ENCODE measurements at places on chromosomes 6 and 20.

DNA sequence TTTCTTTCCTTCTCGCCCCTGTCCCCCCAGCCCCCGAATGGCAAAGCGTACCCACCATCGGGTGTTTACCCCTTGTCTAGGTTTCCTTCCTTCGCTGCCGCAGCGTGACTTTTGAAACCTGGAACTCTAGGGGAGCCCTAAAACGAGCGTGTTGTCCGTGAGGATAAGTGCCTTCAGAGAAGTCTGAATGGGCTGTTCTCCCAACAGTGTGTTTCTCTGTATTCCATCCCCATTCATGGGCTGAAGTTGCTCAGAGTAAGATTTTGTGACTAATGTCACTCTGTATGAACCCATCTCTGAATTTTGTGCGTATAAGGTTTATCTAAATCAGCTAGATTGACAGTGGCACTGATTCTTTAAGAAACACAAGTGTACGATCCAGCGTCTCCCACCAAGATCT, 949 bp downstream of the MACROD2 start:
- no peak for DNase-seq

DNA sequence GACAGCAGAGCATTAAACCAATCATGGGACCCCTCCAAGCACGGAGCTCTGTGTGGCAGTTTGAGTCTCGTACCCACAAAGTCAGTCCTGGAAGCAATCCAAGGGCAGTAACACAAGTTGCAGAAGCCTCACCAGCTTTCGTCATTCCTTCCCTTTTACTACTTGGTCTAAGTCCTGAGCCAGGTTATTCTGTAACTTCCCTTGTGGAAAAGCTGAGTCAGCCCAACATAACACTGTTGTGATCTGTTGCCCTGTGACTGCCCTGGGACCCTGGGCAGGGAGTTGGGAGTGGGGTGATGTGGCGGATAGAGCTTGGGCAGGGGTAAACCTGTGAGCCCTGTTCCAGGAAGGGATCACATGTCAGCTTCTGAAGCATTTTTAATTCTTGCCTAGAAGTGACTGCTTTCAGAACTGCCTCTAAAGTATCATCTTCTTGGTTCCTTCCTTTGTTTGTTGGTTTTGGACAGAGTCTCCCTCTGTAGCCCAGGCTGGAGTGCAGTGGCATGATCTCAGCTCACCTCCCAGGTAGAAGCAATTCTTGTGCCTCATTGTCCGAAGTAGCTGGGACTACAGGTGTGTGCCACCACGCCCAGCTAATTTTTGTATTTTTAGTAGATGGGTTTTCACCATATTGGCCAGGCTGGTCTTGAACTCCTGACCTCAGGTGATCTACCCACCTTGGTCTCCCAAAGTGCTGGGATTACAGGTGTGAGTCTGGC, 183.7 kb upstream of the JAG1 start:
- no peak for DNase-seq

- DNase-seq, result no peak
These were observed 541.0 kb upstream of the SPTLC3 start for GRCh38 chr20:12467758-12468157.

GRCh38 chr6:46921059-46921458, 679 bp downstream of the ADGRF5 start:
- no peak for DNase-seq

DNA sequence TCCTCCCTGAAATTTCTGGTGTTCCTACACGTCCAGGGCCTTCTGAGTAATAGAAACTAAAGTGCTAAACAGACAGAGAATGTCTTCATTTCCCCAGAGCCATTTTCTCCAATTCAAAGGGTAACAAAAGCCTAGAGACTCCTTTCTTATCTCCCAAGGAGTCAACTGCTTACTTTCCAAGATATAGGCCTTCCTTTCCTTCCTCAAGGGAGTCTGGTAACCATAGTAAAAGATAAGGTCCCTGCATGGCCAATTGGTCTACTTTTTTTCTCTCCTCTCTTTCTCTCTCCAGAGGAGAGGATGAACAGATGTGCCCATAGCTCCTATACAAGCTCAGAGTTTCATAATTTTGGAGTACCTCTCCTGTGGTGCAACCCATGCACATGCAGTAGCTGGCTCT, 185.7 kb downstream of the ASCC3 start:
- no peak for DNase-seq

GRCh38 chr6:147071776-147072175, 132.4 kb upstream of the STXBP5 start:
- no peak for DNase-seq

- no peak for DNase-seq
These were observed 250.9 kb downstream of the TPBG start for GRCh38 chr6:82614518-82614917.

GRCh38 chr20:50635676-50636600, 55.4 kb downstream of the RIPOR3 start:
- DNase-seq, result no peak

GRCh38 chr20:44742304-44743079, 3.2 kb upstream of the KCNK15 start:
- no peak for DNase-seq

DNA sequence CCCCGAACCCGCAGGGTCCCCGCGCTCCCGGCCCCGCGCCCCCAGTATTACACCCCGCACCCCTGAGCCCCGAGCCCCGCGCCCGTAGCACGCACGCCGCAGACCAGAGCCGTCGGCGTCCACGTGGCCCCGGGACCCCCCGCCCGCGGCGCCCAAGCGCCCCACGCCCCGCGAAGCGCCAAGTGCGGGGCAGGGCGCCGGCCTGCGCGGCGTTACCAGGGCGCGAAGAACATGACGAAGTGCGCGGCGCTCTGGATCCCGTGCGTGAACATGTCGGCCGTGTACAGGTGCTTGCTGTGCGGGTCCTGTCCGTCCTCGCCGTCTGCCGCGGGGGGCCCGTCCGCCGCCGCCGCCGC, 312 bp downstream of the TXNDC5 start:
- no peak for DNase-seq

All from C1 segment of cervical spinal cord (tissue), 14 donors.